ENCODE measurements at places on chromosomes 4 and X. TPM values are rescaled to one million over a fixed set of nuclear protein-coding genes. Genes with fewer than 3 reads are reported as not detected.

Gene ZCCHC4
- 14.2 TPM for total RNA-seq

Gene GLRA2
- total RNA-seq: not detected

Gene TKTL2
- total RNA-seq: not detected

GRCh38 chr4:41158756-41159155, 55.6 kb downstream of the APBB2 start:
- H3K27ac ChIP-seq: no peak overlapping the region
- DNase-seq: peak; percentile 67
- no peaks in the 10 kb centered on the region for H3K27me3 ChIP-seq

- no peaks in the 10 kb centered on the region for H3K36me3 ChIP-seq
- DNase-seq: no peak
- H3K4me3 ChIP-seq: no peak overlapping the region
- H3K4me1 ChIP-seq: no peaks in the 10 kb centered on the region
- H3K27ac ChIP-seq: no peak overlapping the region
Measured at GRCh38 chr4:76366737-76367136, 54.2 kb downstream of the CCDC158 start.

- H3K4me3 ChIP-seq: no peak overlapping the region
- no peak overlapping the region for H3K27ac ChIP-seq
- H3K27me3 ChIP-seq: no peaks in the 10 kb centered on the region
- H3K36me3 ChIP-seq: peaks cover 5% of the 10 kb centered on the region
Measured at GRCh38 chr4:1291996-1292702, 2.5 kb downstream of the MAEA start.

- DNase-seq: no peak
- H3K27ac ChIP-seq: no peak overlapping the region
- no peaks in the 10 kb centered on the region for H3K27me3 ChIP-seq
- no peaks in the 10 kb centered on the region for H3K4me1 ChIP-seq
- no peaks in the 10 kb centered on the region for H3K36me3 ChIP-seq
Measured at GRCh38 chrX:150887906-150888465, 10.5 kb downstream of the CD99L2 start.

- H3K27me3 ChIP-seq: no peaks in the 10 kb centered on the region
- no peak overlapping the region for H3K4me3 ChIP-seq
- DNase-seq: no peak
- no peaks in the 10 kb centered on the region for H3K36me3 ChIP-seq
- no peaks in the 10 kb centered on the region for H3K4me1 ChIP-seq
- no peak overlapping the region for H3K27ac ChIP-seq
Measured at GRCh38 chrX:105209406-105209805, 11.1 kb downstream of the TEX13A start.

DNA sequence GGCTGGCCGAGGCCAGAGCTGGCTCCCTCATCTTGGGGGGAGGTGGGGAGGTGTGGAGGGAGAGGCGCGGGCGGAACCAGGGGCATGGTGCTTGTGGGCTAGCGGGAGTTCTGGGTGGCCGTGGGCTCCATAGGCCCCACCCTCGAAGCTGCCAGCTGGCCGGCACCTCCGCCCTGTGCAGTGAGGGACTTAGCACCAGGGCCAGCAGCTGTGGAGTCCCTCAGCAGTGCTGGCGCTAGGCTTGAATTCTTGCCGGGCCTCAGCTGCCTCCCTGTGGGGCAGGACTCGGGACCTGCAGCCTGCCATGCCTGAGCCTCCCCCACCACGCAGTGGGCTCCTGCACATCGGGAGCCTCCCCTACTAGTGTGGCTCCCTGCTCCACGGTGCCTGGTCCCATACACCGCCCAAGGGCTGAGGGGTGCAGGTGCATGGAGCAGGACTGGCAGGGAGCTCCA, 603.3 kb downstream of the PCDH18 start:
- H3K27me3 ChIP-seq: no peaks in the 10 kb centered on the region
- H3K4me1 ChIP-seq: no peaks in the 10 kb centered on the region
- no peak for DNase-seq
- no peak overlapping the region for H3K27ac ChIP-seq

DNA sequence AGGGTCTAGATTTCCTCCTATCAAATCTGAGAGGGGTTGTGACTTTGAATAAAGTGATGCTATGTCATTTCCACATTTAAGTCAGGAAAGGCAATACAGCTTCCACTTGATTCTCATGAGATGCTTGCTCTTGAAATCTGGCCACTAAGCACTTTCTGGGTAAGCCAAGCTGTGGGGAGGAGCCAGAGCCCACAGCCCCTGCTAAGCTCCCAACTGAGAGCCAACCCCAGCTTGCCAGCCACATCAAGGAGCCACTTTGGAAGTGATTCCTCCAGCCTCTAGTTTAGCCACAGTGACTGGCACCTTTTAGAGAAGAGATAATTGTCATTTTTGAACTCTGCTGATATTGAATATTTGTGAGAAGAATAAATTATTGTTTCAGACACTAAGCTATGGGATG, 1441.5 kb upstream of the IGFBP7 start:
- DNase-seq: no peak
- H3K4me3 ChIP-seq: no peak overlapping the region
- no peaks in the 10 kb centered on the region for H3K36me3 ChIP-seq
- no peak overlapping the region for H3K27ac ChIP-seq
- H3K4me1 ChIP-seq: no peaks in the 10 kb centered on the region

- H3K4me1 ChIP-seq: no peaks in the 10 kb centered on the region
- no peaks in the 10 kb centered on the region for H3K27me3 ChIP-seq
- H3K27ac ChIP-seq: no peak overlapping the region
- no peak overlapping the region for H3K4me3 ChIP-seq
- H3K36me3 ChIP-seq: no peaks in the 10 kb centered on the region
Measured at GRCh38 chr4:138216272-138216867, 25.8 kb downstream of the SLC7A11 start.

GRCh38 chrX:42934020-42934726, 156.2 kb upstream of the PPP1R2C start:
- no peaks in the 10 kb centered on the region for H3K36me3 ChIP-seq
- no peaks in the 10 kb centered on the region for H3K4me1 ChIP-seq
- no peak overlapping the region for H3K4me3 ChIP-seq
- no peak for DNase-seq
- no peaks in the 10 kb centered on the region for H3K27me3 ChIP-seq
- no peak overlapping the region for H3K27ac ChIP-seq

DNA sequence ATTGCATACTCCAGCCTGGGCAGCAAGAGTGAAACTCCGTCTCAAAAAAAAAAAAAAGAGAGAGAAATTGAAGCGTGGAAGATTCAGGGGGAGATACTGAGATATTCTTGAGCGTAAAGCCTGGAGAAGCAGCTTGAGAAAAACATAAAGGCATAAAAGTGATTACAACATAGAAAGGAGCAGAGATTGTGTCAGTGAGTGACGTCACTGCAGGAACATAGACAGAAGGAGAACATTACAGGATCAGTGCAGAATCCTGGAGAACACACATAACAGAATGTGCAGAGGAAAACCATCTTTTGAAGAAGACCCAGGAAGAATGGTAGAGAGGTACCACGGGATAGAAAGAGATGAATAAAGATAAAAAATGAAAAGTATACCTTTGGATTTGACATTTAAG, 147.0 kb downstream of the APBB2 start:
- H3K4me3 ChIP-seq: no peak overlapping the region
- no peak overlapping the region for H3K27ac ChIP-seq
- no peaks in the 10 kb centered on the region for H3K27me3 ChIP-seq
- DNase-seq: no peak
- no peaks in the 10 kb centered on the region for H3K36me3 ChIP-seq
- peaks cover 38% of the 10 kb centered on the region for H3K4me1 ChIP-seq

Gene FAT4
- 9.8 TPM for total RNA-seq

Gene HEPH
- total RNA-seq: 8.6 TPM

Gene GPM6B
- 15.7 TPM for total RNA-seq

- H3K4me3 ChIP-seq: no peak overlapping the region
- H3K36me3 ChIP-seq: no peaks in the 10 kb centered on the region
- H3K27me3 ChIP-seq: no peaks in the 10 kb centered on the region
- H3K27ac ChIP-seq: peak overlapping the region; percentile 92
- no peak for DNase-seq
Measured at GRCh38 chr4:168842186-168842585, 167.9 kb downstream of the CBR4 start.

DNA sequence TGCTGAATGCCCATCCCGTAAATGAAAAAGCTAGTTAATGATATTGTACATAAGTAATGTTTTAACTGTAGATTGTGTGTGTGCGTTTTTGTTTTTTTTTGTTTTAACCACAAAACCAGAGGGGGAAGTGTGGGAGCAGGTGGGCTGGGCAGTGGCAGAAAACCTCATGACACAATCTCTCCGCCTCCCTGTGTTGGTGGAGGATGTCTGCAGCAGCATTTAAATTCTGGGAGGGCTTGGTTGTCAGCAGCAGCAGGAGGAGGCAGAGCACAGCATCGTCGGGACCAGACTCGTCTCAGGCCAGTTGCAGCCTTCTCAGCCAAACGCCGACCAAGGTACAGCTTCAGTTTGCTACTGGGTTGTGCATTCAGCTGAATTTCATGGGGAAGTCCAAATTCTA, at the start of gene SPP1:
TSS of gene SPP1 (plus strand) at position 249 of the 400 bp plus-strand sequence. CDS start 1,182 bp downstream, outside the sequence.
- no peak for DNase-seq
- no peaks in the 10 kb centered on the region for H3K4me1 ChIP-seq
- no peaks in the 10 kb centered on the region for H3K36me3 ChIP-seq
- H3K27ac ChIP-seq: no peak within 1 kb of the TSS
- H3K4me3 ChIP-seq: no peak within 1 kb of the TSS

DNA sequence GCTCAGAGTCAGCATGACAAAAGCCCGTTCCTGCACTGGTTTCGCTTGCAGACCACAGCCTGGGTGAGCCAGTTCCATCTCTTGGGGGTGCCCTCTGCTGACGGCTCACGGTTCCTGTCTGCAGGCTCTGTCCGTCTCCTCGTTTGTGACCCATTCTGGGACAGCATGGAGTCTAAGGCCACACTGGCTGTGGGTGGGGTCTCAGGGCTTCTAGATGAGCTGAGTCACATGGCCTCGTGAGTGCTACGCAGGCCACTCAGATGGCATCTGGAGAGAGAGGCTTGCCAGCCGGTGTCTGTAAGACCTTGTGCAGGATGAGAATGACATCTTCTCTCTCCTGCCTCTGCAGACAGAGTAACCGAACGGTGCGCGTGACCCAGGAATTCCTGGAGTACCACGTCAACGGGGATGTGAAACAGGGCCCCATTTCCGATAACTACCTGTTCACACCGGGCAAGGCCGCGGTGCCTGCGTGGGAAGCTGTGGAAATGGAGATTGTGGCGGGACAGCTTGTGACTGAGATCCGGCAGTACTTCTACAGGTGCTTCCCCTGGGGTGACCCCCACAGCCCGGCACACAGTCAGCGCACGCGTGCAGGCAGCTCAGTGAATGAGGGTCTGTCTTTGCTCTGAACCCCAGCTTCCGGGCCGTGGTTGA, 31.6 kb upstream of the MRFAP1 start:
- H3K27ac ChIP-seq: no peak overlapping the region
- H3K36me3 ChIP-seq: peaks cover 55% of the 10 kb centered on the region
- H3K4me3 ChIP-seq: no peak overlapping the region
- H3K27me3 ChIP-seq: no peaks in the 10 kb centered on the region
- H3K4me1 ChIP-seq: no peaks in the 10 kb centered on the region

Gene PCDH18
- 32.9 TPM for total RNA-seq

DNA sequence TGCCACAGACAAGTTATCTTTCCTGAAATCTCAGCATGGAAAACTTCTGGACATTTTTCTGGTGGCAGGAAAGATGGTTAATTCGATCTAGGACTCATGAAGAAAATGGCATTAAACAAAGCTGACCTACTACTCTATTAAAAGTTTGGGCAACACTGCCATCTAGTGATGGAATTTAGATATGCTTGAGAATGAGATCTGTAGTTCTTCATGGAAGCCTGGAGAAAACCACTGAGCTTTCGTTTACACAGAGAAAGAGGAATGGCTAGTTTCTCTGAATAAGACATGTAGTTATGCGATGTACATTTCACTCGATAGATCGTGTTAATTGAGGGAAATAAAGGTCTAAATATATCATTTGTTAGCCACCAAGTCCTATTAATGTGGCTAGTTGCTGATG, 51.7 kb upstream of the CHRDL1 start:
- no peaks in the 10 kb centered on the region for H3K4me1 ChIP-seq
- H3K4me3 ChIP-seq: no peak overlapping the region
- DNase-seq: no peak
- no peaks in the 10 kb centered on the region for H3K36me3 ChIP-seq
- no peak overlapping the region for H3K27ac ChIP-seq

- H3K4me3 ChIP-seq: no peak overlapping the region
- H3K4me1 ChIP-seq: peaks cover 23% of the 10 kb centered on the region
- H3K36me3 ChIP-seq: no peaks in the 10 kb centered on the region
- H3K27me3 ChIP-seq: no peaks in the 10 kb centered on the region
- no peak overlapping the region for H3K27ac ChIP-seq
- no peak for DNase-seq
Measured at GRCh38 chr4:79652232-79652631, 244.2 kb upstream of the GK2 start.

GRCh38 chr4:184420881-184421416, 53.4 kb downstream of the IRF2 start:
- no peak for DNase-seq
- H3K27ac ChIP-seq: peak overlapping the region; percentile 9
- no peaks in the 10 kb centered on the region for H3K27me3 ChIP-seq
- no peaks in the 10 kb centered on the region for H3K36me3 ChIP-seq

DNA sequence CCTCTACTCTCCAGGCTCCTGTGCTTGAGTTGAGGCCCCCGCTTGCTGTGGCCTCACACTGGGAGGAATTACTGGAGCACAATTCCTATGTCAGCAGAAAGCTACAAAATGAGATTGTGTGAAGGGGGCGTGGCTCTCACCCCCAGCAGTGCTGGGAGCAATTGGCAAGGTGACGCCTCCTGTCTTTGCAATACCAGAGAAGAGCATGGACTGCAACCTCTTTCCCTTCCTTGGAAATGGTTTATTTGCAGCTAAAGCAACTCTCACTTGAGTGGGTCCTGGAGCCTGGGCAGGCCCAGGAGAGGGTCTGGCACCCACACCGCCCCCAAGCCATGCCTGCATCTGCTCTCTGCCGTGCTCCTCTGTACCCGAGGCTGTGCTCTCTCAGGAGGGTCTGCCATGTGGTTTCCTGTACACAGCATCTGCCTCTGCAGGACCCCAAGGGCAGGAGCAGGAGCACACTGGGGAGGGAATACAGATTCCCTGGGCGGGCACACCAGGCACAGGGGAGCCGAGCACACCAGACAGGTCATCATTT, 32.9 kb upstream of the HGFAC start:
- peaks cover 12% of the 10 kb centered on the region for H3K4me1 ChIP-seq
- H3K27me3 ChIP-seq: no peaks in the 10 kb centered on the region
- no peak overlapping the region for H3K27ac ChIP-seq

- DNase-seq: no peak
- H3K4me3 ChIP-seq: no peak overlapping the region
- no peaks in the 10 kb centered on the region for H3K36me3 ChIP-seq
- peaks cover 55% of the 10 kb centered on the region for H3K4me1 ChIP-seq
Measured at GRCh38 chrX:153924149-153924861, 1.8 kb downstream of the ARHGAP4 start.

- peak overlapping the region; percentile 21 for H3K27ac ChIP-seq
- peaks cover 6% of the 10 kb centered on the region for H3K27me3 ChIP-seq
- no peak for DNase-seq
- H3K4me1 ChIP-seq: no peaks in the 10 kb centered on the region
Measured at GRCh38 chrX:108735679-108736508, 469 bp downstream of the IRS4 start.

DNA sequence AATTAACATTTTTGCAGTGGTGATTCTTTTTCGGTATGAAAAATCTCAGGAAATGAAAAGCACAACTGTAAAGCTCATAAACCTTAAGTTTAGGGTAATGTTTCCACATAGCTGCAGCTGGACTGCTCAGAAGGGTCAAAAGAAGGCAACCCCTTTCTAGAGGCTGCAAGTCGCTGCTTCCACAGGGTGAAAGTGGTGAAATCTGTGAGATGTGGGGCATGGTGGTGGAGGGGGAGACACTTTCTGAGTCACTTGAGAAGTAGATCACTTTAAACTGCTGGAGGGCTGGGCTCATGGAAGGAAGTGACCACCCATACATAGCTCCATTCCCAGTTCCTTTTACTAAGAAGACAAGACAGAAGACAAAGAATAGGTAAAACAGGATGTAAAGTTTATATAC, 8.7 kb downstream of the SFRP2 start:
- no peaks in the 10 kb centered on the region for H3K36me3 ChIP-seq
- no peaks in the 10 kb centered on the region for H3K27me3 ChIP-seq
